ENCODE measurements at places on chromosomes 11 and 22.
A peak's percentile ranks its signal among the peaks of the same experiment; 100 is the strongest.

DNA sequence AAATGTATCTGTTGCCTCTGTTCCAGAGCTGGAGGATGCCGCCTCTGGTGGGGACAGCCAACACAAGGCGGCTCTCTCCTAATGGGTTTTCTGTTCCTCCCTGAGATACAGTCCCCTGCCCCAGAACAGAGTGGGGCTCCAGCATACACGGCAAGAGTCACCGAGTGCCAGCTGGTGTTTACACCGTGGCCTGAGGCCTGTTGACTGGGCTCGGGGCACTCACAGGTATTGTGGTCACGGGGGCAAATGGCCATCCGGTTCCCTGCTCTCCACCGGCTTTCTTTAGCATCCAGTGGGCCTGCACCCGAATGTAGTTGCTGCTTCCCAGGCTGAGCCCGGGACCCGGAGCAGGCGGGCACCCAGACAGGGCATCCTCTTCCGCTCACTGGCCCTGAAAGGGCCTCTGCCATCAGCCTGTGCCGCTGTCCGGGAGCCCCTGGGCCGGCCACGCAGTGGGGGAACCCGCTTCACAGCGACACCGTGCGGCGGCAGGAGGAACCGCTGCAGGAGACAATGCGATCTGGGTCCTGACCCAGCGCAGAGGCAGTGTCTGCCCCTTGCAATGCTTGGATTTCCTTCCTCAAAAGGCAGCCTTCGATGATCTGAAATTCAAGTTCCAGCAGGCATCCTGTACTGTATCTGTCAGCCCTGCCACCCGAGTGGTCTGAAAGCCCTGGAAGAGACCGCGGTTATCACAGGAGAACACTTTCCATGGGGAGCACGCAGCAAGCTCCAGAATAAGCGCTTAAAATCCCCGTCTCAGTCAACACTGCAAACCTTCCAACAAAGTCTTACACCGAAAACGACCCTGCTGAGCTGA lies 859 bp upstream of the KRTAP5-5 start:
- DNase-seq: peak; percentile 43

DNA sequence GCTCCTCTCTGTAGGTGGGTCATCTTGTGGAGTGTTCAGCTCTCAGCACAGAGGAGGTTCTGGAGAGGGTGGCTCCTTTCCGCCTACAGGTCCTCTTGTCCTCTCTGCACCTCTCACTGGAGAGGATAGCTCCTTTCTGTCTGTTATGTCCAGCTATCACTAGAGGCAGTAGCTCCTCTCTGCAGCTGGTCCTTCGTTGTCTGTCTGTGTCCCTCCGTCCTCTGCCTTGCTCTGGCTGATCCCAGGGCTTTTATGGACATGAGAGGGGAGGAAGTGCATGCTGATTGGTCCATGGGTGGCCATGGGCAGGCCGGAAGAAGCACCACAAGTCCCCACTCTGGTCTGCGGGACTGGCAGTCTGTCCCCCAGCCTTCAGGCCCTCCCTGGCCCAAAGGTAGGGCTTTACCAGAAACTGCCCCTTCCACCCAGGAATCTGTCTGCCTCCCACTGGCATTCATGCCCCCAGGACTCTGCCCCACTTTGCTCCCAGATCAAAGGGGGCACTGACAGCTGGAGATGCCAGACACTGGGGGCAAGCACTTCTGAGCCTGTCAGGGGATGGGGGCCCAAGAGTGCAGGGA lies 38.6 kb upstream of the CALCB start:
- DNase-seq: no peak

DNA sequence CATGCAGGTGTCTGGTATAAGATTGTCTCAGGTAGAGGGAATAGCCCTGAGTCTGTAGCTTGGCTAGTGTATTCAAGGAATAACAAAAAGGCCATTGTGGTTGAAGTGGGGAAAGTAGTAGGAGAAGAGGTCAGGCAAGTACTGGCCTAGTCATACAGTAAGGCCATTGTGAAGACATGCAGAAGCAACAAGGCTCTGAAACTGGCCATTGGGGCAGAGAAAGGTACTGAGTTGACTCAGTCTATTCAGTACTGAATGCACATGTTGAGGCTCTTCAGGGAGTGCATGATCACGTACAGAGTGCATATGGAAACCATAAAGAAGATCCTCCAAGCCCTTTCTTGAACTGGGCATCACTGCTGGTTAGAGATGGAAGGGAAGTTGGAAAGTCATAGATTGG lies 477.6 kb downstream of the SOX6 start:
- no peak for DNase-seq

DNA sequence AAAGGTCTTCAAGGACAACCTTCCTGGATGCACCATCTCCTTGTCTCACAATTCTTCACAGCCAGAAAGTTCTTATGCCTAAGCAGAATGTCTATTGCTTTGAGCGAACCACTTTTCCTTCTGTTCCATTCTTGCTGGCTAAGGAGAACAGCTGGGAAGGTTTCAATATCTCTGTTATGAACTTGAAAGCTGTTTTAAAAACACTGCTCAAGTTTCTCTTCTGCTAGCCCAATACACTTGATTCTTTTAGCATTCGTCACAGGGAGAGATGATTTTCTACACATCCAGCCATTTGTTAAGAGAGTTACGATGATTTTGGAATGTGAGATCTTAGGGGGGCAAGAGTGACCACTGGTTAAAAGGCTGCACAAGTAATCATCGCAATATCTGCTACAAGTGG lies 249.3 kb downstream of the KIRREL3 start:
- DNase-seq: no peak

GRCh38 chr22:49969751-49970527 lies 9.4 kb downstream of the PIM3 start:
- no peak for DNase-seq

DNA sequence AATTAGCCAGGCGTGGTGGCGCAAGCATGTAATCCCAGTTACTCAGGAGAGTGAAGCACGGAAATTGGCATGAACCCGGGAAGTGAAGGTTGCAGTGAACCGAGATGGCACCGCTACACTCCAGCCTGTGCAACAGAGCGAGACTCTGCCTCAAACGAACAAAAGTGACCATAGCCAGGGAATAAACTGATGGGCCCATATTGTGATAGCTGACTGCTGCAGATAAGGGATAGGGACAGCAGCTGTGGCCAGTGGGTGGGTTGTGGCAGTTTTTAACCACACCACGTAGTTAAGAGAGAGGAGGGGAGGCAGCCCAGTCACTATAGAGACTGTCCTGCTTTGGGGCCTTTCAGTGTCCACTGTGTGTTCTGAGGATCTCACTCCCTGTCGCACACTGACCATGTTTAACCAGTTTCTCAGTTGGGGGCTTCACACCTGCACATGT lies 58.9 kb downstream of the PISD start:
- DNase-seq: no peak

DNA sequence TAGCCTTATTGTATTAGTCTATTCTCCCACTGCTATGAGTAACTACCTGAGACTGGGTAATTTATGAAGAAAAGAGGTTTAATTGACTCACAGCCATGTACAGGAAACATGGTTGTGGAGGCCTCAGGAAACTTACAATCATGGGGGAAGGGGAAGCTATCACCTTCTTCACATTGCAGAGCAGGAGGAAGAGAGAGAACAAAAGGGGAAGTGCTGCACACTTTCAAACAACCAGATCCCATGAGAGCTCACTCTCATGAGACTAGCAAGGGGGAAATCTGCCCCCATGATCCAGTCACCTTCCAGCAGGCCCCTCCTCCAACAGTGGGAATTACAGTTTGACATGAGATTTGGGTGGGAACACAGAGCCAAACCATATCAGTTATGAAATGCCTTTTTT lies 179.4 kb downstream of the ARHGAP42 start:
- DNase-seq: no peak

- peak; percentile 84 for DNase-seq
These were observed at the start of gene MAJIN for GRCh38 chr11:64971421-64972233. MAJIN (minus strand) TSS chr11:64972108; CDS start chr11:64959405, 12,703 bp downstream.

GRCh38 chr11:131463162-131463561 lies 92.7 kb downstream of the NTM start:
- DNase-seq: no peak

GRCh38 chr11:58222721-58223120 lies 6.0 kb downstream of the OR10Q1 start:
- no peak for DNase-seq

- no peak for DNase-seq
These were observed 98.6 kb downstream of the TTC28 start for GRCh38 chr22:28581016-28581415.

- no peak for DNase-seq
These were observed 56.4 kb upstream of the SYN3 start for GRCh38 chr22:33114565-33114964.

DNA sequence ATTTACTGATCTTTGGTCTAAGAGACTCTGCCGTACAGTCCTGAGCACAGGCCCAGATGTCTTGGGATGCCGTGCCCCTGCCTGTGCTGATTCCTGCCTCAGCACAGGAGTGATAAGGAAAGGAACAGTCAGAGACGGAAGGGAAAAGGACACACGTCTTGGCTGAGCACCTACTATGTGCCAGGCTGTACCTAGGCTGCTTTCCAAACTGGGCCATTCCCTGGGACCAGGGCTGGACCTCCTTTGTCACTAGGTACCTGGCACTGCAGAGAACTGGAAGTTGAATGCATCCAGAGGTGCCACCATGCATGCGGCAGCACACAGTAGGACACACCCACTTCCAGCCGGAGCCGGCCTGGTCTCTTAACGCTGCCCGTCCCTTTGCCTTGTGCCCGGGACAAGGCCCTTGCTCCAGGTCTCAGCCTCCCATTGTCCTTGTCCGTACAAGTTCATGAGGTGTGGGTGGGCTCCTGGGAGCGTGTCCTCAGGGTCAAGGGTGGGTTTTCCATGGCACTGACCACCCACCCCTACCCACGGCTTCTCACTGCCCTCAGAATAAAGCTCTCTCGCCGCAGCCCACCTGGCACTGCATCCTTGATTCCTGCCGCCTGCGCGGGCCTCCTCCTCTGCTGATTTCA lies 1.1 kb upstream of the SSTR3 start:
- DNase-seq: no peak

DNA sequence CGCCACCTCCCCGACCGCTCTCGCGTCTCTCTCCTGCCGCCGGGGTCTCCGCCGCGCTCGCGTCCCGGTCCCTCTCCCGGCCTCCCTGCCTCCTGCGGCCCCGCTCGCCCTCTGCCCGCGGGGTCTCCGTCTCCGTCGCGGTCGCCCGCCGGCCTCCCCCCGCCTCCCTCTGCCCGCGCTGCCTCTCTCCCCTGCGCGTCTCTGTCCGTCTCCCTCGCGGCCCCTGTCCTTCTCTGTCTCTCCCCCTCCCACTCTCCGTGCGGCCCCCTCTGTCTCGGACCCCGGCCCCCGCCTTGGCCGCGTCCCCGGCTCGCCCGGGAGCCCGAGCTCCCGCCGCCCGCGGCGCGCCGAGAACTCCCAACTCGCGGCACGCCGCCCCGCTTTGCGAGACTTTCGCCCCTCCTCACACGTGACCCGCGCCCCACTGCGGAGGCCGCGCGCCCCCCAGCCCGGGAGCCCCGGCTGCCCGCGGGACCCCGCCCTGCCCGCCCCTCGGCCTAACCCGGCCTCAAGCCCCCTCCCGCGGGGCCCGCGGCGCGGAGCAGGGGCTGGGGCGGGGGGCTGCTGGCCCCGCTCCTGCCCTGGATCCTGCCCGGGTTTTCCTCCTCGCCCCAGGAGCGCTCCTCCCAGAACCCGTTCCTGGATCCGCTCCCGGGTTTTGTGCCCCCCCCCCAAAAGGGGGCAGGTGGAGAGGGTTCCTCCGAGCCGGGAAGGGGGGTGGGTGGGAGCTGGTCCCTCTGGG lies 702 bp upstream of the KCNJ4 start:
- no peak for DNase-seq

DNA sequence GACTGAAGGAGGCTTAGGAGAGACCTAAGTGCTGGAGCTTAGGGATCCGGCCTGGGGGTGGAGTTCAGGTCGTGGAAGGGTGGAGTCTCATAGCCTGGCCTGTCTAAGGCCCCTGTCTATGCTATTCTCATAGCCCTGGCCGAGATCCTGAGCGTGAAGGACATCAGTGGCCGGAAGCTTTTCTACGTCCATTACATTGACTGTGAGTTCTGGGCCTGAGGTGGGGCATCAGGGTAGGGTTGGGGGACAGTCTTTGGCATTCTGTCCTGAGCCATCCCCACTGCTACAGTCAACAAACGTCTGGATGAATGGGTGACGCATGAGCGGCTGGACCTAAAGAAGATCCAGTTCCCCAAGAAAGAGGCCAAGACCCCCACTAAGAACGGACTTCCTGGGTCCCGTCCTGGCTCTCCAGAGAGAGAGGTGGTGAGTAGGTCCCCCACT lies 603 bp downstream of the KAT5 start:
- DNase-seq: no peak

DNA sequence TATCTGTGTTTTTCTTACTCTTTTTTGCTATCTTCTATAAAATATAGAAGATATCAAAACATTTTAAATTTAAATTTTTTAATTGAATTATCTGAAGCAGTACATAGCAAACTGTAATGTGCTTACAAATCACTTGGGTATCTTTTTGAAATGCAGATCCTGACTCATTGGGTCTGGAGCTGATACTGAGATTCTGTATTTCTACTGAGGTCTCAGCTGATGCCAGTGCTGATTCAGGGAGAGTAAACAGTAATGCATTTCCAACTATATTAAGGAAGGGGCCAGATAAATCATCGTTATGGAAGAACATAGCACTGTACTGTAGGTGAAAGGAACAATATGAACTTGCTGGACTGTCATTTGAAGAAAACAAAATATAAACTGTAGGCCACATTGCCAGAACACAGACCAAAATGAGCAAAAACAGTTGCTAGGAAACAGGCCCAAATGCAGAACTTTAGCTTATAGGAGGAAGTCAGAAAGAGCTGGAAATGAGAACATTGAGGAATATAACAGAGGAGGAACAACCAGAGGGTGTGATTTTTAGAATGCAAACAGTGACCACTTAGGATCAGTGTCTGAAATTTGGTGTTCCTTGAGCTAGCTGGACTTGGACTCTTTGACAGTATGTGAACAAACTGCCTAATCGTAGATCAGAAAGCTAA lies 3.3 kb downstream of the ARL14EP start:
- no peak for DNase-seq
